ENCODE measurements at places on chromosomes 1 and 21. TPM values are rescaled to one million over a fixed set of nuclear protein-coding genes. Genes with fewer than 3 reads are reported as not detected.

The SSU72 gene
- 64.9 TPM for total RNA-seq

The FAM110D gene
- 2.5 TPM for total RNA-seq

The KRTAP19-3 gene
- not detected for total RNA-seq

The SPRR3 gene
- not detected for total RNA-seq

The TFF2 gene
- not detected for total RNA-seq

The HCRTR1 gene
- 0.54 TPM for total RNA-seq

The MPL gene
- total RNA-seq: not detected

The PTGER3 gene
- under 0.01 TPM for total RNA-seq

The TMEM82 gene
- total RNA-seq: not detected

The KHDC4 gene
- 17.9 TPM for total RNA-seq

The CD52 gene
- total RNA-seq: not detected

The PIGV gene
- 5.2 TPM for total RNA-seq

The TBX19 gene
- total RNA-seq: 0.18 TPM

The ILF2 gene
- total RNA-seq: 278 TPM

The LDLRAD2 gene
- total RNA-seq: under 0.01 TPM

The AK5 gene
- 7.4 TPM for total RNA-seq

The TMPRSS15 gene
- not detected for total RNA-seq

The FGR gene
- under 0.01 TPM for total RNA-seq

The SPRR4 gene
- total RNA-seq: not detected

The WDR64 gene
- total RNA-seq: not detected

The HRNR gene
- not detected for total RNA-seq

The C1orf87 gene
- not detected for total RNA-seq

The FCRL5 gene
- not detected for total RNA-seq

The GJA9 gene
- not detected for total RNA-seq
